ENCODE measurements at places on chromosomes 4 and X.

DNA sequence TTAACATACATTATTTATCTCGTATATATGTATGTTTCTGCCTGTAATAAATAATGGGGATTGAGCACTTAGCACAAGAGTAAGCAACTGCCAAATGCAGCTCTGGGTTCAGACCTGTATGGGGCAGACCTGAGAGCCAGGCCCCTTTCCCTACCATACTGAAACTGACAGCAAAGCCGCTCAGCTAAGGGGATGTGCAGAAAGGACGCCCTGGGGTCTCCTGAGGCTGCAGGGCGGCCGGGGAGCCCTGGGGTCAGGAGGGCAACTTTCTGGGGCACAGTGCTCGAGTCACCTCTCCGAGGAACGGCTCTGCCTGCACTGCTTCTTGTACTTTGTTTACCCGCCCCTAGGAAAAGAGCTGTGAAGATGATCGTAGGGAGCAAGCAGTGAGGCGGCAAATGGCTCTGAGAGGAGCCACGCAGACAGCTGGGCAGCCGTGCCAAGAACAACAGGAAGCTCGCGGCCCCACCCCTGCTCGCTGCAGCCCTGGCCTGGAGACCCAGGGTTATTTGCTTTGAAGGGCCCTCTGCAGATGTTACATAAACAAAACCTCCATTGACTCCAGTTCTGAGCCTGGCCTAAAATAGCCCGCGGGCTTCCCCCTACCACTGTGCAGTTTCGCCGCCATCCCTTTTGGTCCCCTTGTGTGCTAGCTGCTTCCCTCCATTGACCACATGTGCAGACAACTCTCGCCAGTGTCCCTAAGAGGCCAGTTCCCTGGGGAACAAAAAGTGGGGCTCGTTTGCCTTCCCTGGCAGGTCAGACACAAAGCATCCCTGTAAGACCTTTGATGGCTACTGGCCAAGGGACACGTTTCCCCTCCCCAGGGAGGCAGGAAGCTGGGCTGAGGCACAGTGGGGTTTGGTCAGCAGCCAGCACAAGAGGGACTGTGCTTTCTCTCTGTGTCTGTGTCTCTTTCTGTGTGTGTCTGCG lies 111.3 kb upstream of the LNX1 start:
- no peak for DNase-seq

- no peak for DNase-seq
These were observed 17.8 kb downstream of the ZDHHC9 start for GRCh38 chrX:129825746-129826505.

DNA sequence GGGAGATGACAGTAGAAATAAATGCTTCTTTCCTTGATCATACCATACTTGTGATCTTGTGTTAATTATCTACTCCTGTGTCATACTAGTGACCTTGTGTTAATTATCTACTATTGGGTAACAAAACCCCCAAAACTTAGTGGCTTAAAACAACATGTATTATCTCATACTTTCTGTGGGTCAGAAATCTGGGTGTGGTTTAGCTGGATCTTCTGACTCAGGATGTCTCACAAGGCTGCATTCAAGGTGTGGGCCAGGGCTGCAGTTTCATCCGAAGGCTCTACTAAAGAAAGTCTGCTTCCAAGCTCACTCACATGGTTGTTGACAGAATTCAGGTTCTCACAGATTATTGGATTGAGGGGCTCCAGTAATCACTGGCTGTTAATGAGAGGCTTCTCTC lies 70.3 kb upstream of the NDP start:
- DNase-seq, result no peak

GRCh38 chr4:113678641-113679040 lies 82.9 kb downstream of the CAMK2D start:
- DNase-seq, result no peak

GRCh38 chrX:97402903-97403302 lies 519.2 kb downstream of the RPA4 start:
- no peak for DNase-seq

- DNase-seq, result no peak
These were observed 12.8 kb downstream of the CLDN2 start for GRCh38 chrX:106932960-106933537.

GRCh38 chrX:12962041-12962504 lies 12.8 kb upstream of the TMSB4X start:
- no peak for DNase-seq

- DNase-seq, result no peak
These were observed 195.6 kb upstream of the TACR3 start for GRCh38 chr4:103915224-103915869.

DNA sequence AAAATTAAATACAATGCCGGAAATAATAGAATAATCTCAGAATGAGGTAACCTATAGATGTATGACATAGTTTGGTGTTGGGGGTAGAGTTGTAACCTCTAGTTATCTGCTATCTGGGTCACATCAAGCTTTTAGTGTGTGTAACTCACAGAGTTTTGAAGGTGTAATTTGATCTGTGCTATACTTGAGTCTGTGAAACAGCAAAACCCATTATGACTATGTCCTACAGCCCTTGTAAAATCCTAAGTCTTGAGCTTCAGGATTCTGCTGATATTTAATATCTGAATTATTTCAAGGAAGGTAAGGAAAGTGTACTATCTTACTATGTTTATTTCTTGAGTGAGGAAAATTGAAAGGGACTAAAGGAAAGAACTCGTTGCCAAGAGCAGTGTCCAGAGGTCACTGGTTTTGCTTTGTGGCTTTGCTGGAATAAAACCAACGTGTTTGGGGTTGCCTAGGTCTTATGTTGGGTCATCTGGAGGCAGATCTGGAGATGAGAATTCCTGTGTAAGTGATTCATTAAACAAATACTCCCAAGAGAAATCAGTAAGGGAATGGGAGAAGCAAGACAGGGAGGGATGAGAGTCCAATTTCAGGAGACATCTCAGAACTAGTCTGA lies 107.8 kb upstream of the CBLL2 start:
- peak; percentile 23 for DNase-seq

DNA sequence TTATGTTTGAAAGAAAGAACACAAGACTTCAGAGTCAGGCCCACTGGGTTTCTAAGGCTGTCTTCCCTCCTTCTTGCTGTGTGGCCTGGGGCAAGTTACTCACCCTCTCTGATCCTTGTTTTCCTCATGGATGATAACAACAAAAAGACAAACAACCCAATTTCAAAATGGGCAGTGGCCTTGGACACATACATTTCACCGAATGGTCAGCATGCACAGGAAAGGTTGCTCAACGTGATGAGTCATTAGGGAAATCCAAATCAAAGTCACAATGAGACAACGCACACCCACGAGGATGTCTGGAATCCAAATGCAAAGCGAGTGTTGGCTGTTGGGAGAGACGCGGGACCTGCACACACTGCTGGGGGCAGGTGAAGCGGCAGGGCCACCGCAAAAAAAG lies 50.8 kb upstream of the PPP2R2C start:
- no peak for DNase-seq

- no peak for DNase-seq
These were observed 4.1 kb downstream of the MTTP start for GRCh38 chr4:99578714-99579113.

DNA sequence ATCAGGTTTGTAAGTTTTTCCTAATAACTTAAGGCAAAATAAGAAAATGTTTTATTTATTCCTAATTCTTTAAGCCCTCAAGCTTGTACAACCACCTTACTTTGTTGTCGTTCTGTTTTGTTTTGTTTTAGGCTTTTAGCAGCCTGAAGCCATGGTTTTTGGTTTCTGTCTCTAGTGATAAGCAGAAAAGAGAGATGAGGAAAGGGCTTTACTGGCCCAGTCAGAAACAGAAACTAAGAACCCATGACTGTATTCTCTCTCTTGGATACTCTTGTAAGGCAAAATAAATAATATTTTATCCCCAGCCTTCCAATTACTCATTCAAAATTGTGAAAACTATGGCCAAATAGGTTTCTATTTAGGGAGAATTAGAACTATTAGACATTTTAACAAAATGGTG lies 29.4 kb downstream of the TBC1D19 start:
- DNase-seq, result no peak

DNA sequence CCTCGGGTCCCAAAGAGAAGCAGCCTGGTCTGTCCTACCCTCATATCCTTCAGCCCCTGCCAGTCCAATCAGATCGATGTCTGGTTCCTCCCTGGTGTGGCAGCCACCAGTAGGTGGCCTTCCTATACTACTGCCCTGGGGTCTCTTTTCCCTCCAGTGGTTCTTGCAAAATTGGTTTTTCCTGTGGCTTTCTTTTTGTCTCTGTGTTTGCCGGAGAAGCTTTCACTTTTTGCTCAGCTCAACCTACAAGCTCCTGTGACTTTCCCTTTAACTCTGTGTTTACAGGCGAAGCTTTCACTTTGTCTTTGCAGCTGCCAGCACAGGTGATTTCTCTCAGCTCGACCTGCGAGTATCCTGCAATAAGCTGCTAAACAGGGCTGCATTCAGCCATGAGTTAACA lies 46.8 kb downstream of the UGT2A3 start:
- DNase-seq, result no peak
